Articular chondrocyte of knee joint (primary cell): ENCODE measurements at places on chromosomes 3 and 15. TPM values are rescaled to one million over a fixed set of nuclear protein-coding genes. Genes with fewer than 3 reads are reported as not detected.

CMTM8 gene
- 0.26 and 0.86 TPM in 2 replicates for total RNA-seq

EFCC1 gene
- total RNA-seq = under 0.01 TPM in 1 of 2 replicates, not detected in the other

AMT gene
- 0.22 and 0.78 TPM in 2 replicates for total RNA-seq

RPL22L1 gene
- total RNA-seq = 190 and 306 TPM in 2 replicates

CFAP161 gene
- 0.26 and 0.54 TPM in 2 replicates for total RNA-seq

GOLGA8H gene
- total RNA-seq = 1.4 and 1.9 TPM in 2 replicates

ALPK3 gene
- total RNA-seq = 0.78 and 2.8 TPM in 2 replicates

CKMT1A gene
- not detected in 2 replicates for total RNA-seq
